ENCODE measurements at places on chromosomes 12 and 14.

DNA sequence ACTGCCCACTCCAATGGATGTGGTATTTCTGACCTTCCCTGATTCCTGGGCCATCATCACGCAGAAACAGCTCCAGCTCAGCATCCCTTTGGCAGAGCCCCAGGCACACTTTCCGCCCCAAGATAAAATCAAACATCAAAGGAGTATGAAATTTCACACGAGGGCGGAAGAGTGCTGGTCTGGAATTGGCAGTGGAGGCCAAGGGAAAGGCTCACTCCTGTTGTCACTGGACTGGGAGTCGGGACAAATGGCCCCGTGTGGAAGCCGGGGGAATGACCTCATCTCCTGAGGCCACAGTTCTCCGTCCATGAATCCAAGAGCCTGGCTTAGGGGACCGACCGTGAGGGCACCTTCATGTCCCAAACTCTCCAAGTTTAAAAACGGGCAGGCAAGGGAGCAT, 40.9 kb downstream of the FZD10 start:
- DNase-seq, result no peak

DNA sequence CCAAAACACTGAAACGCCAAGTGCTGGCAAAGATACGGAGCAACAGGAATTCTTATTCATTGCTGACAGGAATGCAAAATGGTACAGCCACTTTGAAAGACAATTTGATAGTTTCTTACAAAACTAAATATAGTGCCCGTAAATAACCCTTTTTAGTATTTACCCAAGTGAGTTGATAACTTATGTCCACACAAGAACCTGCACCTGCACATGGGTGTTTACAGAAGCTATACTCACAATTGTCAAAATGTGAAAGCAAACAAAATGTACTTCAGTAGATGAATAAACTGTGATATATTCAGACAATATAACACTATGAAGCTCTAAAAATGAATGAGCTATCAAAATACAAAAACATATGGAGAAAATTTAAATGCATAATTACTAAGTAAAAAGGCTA, 86.6 kb downstream of the ATXN7L3B start:
- no peak for DNase-seq

- DNase-seq, result no peak
These were observed 161.3 kb downstream of the RPL10L start for GRCh38 chr14:46490238-46490685.

DNA sequence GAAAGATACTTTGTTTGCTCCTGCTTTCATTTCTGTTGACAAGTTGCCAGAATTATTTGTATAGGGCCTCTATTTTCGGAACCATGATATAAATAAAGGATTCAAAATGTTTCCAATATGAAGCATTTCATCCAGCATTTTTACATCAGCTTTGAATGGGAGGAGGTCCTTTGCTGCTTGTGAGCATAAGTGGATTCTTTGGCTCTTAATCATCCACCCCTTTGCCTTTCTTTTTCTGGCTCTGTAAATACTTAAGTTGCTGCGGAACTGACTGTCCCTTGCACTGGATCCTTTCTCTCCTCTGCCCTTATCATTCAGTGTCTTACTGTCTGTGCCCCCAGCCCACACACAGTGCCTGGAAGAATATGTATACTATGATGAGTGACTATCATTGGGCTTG, 357.3 kb upstream of the RGS6 start:
- peak; percentile 71 for DNase-seq

All from astrocyte of the cerebellum (primary cell).